Activated CD4-positive, alpha-beta memory T cell treated with anti-CD3 and anti-CD28 coated beads, Interleukin-2, amount 10 ng/mL, durations not matched to agents 7 days and 5 days (primary cell): ENCODE measurements at places on chromosomes 3 and 15.

DNA sequence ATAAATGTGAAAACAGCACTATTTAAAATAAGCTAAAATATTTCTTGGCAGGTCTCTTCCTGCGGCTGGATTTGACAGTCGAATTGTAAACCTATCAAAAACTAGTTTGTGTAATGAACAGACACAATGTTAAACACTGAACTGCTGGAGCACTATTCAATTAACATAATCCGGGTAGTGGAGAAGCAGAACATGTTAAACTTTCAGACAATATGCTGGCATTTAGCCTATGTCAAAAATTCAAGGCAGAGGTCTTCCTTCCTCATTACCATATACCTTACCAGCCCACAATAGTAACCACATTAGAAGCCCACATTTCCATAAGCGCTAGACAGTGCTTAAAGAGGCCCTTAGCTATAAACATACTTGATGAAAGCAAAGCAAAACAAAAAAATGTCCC is 1042.9 kb downstream of the ROBO1 start:
- H3K36me3 ChIP-seq = no peaks in the 10 kb centered on the region
- H3K27me3 ChIP-seq = no peaks in the 10 kb centered on the region
- H3K27ac ChIP-seq = no peak overlapping the region
- no peak for DNase-seq
- H3K4me1 ChIP-seq = no peaks in the 10 kb centered on the region

DNA sequence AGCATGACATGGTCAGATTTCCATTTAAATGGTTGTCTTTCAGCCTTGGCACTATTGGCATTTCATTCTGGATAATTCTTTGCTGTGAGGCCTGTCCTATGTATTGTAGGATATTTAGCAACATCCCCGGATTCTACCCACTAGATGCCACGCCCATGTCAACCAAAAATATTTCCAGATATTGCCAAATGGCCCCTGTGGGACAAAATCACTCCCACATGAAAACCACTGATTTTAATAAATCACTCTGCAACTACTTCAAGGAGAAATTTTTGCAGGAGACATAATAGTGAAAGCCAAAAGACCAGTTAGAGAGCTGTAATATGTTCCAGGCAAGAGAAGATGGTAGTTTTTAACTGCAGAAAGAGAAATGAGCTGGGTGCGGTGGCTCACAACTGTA is 55.9 kb upstream of the RARB start:
- H3K4me3 ChIP-seq = no peak overlapping the region
- H3K27me3 ChIP-seq = no peaks in the 10 kb centered on the region
- H3K4me1 ChIP-seq = no peaks in the 10 kb centered on the region
- no peaks in the 10 kb centered on the region for H3K36me3 ChIP-seq

DNA sequence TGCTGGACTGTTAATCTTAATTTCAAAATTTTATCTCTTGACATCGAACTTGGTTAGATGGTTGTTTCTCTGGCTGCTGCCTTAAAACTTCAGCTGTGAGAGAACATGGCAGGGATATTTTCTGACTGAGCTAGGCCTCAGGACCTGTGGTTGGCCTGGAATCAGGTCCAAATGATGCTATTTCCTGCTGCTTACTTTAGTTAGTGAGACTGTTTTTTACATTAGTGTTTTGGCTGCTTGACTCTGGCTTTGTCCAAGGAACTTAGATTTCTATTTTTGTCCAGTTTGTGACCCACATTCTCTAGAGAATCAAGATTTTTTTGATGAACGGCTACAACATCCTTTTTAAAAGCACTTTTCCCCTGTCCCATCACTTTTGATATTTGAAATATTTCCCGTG is 497.9 kb upstream of the SGO1 start:
- no peak overlapping the region for H3K4me3 ChIP-seq
- no peaks in the 10 kb centered on the region for H3K27me3 ChIP-seq
- no peaks in the 10 kb centered on the region for H3K4me1 ChIP-seq
- no peaks in the 10 kb centered on the region for H3K36me3 ChIP-seq
- no peak for DNase-seq

DNA sequence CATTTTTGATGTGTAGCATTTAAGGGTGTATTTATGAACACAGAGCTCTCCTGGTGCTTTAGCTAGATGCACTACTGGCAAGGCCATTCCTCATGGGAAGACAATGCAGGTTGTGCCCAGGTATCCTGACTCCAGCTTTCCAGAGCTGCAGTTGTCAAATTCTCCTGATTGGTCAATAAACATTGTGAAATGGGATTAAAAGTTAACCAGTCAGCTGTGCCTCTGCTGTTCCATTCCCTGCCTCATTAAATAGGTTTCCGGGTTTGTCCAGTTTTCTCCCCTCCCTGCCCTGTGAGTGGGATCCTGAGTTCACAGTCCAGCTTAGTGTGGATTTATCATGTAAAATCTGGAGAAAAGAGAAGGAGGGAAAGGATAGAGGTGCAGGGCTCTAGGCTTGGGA is 207.3 kb downstream of the SQOR start:
- no peak overlapping the region for H3K4me3 ChIP-seq
- no peaks in the 10 kb centered on the region for H3K36me3 ChIP-seq
- H3K27ac ChIP-seq = no peak overlapping the region
- no peak for DNase-seq
- H3K27me3 ChIP-seq = no peaks in the 10 kb centered on the region
- H3K4me1 ChIP-seq = no peaks in the 10 kb centered on the region

DNA sequence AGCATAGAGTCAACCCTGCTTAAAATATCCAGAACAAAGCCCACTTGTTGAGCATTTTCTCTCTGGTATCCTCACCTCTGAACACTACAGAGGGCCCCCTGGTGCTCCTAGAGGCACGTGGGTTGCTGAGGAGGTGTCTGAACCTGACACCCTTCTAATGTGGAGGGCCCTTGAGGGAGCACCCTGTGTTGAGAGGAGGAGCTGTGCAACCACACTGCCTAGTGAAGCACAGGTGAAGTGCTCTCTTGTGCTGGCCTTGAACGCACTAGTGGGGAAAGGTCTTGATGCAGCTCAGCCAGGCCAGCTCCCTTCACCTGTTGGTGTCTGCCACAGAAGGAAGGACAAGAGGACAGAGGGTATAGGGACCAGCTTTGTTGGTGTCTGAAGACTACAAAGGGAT is 51.9 kb downstream of the CCK start:
- peaks cover 50% of the 10 kb centered on the region for H3K4me1 ChIP-seq
- no peak overlapping the region for H3K4me3 ChIP-seq
- no peak for DNase-seq
- H3K36me3 ChIP-seq = peaks cover 24% of the 10 kb centered on the region
- no peaks in the 10 kb centered on the region for H3K27me3 ChIP-seq
- peak overlapping the region; percentile 33 for H3K27ac ChIP-seq

- H3K4me1 ChIP-seq = peaks cover 22% of the 10 kb centered on the region
- H3K4me3 ChIP-seq = no peak overlapping the region
- H3K27ac ChIP-seq = no peak overlapping the region
- no peak for DNase-seq
- no peaks in the 10 kb centered on the region for H3K27me3 ChIP-seq
These were observed 32.0 kb downstream of the PIK3CA start for GRCh38 chr3:179179979-179180759.
